ENCODE measurements at places on chromosomes 6 and 20. TPM values are rescaled to one million over a fixed set of nuclear protein-coding genes. Genes with fewer than 3 reads are reported as not detected.
A peak's percentile ranks its signal among the peaks of the same experiment; 100 is the strongest.

- no peak for DNase-seq
Measured at GRCh38 chr6:168285456-168285855, 34.1 kb downstream of the DACT2 start.

GRCh38 chr20:35956616-35957015, 2.3 kb upstream of the SCAND1 start:
- no peak for DNase-seq

The SULF2 gene
- 23.5 TPM for total RNA-seq

The NKX2-4 gene
- not detected for total RNA-seq

The SLC17A2 gene
- not detected for total RNA-seq

DNA sequence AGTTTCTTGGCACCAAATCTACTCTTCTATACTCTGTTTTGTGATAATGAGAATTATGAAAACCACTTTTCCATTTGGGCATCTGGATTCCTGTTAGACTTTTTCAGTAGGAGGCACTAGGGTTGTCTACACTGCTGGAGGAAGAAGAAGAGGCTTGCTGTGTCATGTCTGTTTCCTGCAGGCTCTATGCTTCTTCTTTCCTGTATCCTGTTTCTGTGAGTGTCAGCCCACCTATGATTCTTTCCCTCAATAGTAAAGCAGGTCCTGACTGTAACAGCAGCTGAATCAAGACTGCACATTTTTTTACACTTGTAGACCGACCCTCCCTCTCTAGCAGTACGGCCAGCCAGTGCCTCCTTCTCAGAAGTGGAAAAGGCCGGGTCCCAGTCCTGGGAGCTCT, 603.9 kb downstream of the HDGFL1 start:
- no peak for DNase-seq

DNA sequence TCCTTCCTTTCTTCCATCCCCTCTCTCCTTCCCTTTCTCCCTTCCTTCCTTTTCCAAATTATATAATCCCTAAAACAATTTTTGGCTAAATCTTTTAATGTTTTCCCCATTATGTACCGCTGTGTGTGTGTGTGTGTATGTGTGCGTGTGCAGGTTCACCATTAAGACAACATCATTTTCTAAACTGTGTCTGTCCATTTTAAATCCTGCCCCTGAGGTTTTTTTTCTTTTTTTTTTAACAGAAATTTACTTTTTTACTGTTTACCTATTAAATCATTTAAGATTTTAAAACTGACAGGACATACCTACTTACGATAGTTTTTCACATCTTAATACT, 366.3 kb upstream of the EPHA7 start:
- DNase-seq: no peak

DNA sequence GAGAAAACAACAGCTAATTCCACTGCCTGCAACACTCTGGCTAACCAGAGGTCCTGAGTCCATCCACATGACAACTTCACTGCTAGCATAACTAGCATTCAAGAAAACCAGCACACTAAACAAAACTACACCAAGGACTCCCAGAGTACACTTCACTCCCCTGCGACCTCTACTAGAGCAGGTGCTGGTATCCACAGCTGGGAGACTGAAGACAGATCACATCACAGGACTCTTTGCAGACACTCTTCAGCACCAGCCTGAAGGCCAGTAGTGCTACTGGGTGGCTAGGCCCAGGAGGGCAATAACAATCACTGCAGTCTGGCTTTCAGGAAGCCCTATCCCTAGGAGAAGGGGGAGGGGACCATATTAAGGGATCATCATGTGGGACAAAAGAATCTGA, 54.4 kb upstream of the MYB start:
- DNase-seq: no peak

The PREP gene
- total RNA-seq: 9.0 TPM

- peak; percentile 42 for DNase-seq
Measured at GRCh38 chr6:35736253-35736894, 458 bp upstream of the ARMC12 start.

The IL17F gene
- total RNA-seq: not detected

GRCh38 chr6:145656128-145656527, 79.2 kb downstream of the EPM2A start:
- no peak for DNase-seq

GRCh38 chr6:92945799-92946198, 473.6 kb downstream of the EPHA7 start:
- peak; percentile 9 for DNase-seq

The GTSF1L gene
- total RNA-seq: not detected

DNA sequence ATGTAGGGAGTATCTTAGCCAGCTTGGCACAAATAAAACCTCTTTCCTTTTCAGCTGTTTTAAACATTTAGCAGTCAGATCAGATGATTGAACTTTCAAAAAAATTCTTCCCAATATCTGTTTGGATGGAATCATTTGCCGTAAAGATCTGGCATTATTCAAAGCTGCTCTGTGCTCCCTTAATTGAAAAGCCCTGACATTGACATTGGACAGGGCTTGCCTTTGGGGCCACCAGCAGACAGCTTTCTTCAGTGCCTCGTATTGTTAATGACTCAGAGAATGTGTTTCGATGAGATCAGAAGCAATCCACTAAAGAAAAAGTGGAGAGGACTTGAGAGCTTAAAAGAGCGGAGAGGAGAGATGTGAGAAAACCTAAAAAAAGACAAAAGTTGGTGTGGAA, 343.5 kb downstream of the NRN1 start:
- DNase-seq: no peak

GRCh38 chr6:118476551-118476950, 71.5 kb upstream of the PLN start:
- DNase-seq: no peak

- DNase-seq: no peak
Measured at GRCh38 chr20:11826334-11826733, 91.4 kb upstream of the BTBD3 start.

DNA sequence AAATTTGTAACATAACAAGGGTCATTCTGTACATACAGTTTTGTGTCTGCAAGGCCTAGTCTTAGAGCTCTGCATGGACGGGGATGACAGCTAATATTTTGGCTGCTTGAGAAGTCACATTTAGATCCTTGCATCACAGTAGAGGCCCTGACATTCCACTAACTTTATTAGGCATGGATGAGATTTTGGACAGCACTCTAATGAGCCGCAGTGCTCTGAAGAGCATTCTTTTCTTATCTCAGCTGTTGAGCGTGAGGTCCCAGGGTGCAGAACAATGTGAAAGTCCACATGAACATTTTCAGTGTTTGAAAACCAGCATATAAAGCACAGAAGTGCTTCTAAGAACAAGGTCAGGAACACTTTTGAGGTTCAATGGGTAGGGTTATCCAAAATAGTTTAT, 58.9 kb downstream of the IPCEF1 start:
- DNase-seq: peak; percentile 8

DNA sequence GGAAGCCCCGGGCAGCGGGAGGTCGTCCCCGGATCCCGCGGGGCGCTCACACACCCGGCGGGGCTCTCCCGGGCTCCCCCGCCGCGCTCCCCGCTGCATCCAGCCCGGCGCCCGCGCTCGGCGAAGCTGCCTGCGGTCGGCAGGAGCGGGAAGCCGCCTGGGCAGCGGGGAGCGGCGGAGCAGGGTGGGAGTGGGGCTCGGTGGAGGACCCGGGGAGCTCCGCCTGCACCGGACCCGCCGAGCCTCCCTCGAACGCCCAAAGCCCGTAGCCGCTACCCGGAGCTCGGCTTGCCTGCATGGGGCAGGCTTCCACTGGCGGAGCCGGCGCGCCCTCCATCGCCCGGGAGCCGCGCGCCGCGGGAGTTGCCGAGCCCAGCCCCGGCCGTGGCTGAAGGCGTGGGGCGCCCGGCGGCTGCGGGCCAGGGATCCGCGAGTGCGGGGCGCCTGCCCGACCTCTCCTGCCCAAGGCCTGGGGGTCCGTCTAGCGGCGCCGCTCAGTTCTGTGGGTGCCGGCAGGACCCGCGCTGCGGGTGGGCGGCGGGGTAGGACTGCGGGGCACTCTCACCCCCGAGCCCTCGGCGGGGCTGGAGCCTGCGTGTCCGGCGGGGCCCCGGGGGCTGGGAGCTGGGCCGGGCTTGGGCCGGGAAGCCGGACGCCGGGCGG, 671 bp downstream of the CDH4 start:
- DNase-seq: no peak

The ZBP1 gene
- total RNA-seq: not detected

The IL20RA gene
- total RNA-seq: not detected

GRCh38 chr6:77034161-77034560, 429.1 kb downstream of the HTR1B start:
- DNase-seq: peak; percentile 80

The GABRR1 gene
- 0.02 TPM for total RNA-seq

DNA sequence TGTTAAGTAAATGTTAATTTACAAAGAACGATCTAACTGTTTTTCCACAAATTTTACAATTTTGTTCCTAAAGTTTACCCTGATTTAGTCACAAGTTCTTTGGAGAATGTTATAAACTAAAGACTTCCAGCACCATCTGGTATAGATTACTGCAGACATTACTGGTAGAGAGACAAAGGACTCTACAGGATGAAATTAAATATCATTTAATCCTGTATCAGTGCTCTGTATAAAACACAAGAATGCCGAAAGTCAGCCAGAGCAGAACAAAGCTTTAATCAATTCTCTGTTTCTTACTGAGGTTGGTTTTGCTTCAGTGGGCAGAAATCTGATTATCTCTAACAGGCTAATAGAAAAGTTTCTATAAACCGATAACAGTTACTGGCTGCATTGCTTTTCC, 763.6 kb downstream of the TENT5A start:
- no peak for DNase-seq

The WFDC10B gene
- total RNA-seq: not detected

- peak; percentile 72 for DNase-seq
Measured at GRCh38 chr6:113970805-113971676, at the start of gene HDAC2. Gene HDAC2, minus strand, starts transcription at chr6:113971148. Its CDS starts 240 bp downstream, at chr6:113970908.

GRCh38 chr6:53746442-53747103, 48.2 kb upstream of the LRRC1 start:
- DNase-seq: no peak

DNA sequence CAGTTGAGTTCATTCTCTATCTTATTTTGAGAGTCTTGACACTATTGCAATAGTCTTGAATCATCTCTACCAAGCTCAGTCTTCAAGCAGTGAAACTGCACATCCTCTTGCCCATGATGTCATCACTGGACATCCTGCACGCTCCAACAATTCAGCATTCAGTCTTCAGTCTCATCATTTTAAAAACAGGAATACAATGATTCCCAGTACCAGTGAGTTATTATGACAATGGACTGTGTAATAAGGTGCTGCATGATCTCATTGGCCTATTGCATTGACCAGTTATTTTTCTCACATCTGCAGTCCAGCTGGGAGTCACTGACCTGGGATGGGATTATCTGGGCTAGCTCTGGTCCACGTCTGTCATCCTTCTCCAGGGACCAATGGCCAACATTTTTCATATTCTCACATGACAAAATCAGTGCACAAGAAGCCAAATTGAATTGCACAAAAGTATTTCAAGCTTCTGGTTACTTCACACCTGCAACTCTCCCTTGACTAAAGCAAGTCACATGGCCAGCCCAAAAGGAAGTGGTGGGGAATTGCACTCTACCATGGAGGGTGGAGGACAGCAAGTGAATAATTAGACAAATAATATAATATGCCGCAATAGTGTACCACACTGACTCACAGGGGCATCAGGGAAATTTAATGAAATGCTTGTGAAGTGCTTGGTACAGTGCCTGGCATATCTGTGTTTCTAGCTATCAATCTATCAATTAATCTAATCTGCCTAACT, 6.4 kb upstream of the CST2 start:
- DNase-seq: peak; percentile 21

The CGA gene
- not detected for total RNA-seq

GRCh38 chr20:23021951-23022350, 13.2 kb upstream of the SSTR4 start:
- DNase-seq: no peak

The KCNQ5 gene
- total RNA-seq: 6.7 TPM

DNA sequence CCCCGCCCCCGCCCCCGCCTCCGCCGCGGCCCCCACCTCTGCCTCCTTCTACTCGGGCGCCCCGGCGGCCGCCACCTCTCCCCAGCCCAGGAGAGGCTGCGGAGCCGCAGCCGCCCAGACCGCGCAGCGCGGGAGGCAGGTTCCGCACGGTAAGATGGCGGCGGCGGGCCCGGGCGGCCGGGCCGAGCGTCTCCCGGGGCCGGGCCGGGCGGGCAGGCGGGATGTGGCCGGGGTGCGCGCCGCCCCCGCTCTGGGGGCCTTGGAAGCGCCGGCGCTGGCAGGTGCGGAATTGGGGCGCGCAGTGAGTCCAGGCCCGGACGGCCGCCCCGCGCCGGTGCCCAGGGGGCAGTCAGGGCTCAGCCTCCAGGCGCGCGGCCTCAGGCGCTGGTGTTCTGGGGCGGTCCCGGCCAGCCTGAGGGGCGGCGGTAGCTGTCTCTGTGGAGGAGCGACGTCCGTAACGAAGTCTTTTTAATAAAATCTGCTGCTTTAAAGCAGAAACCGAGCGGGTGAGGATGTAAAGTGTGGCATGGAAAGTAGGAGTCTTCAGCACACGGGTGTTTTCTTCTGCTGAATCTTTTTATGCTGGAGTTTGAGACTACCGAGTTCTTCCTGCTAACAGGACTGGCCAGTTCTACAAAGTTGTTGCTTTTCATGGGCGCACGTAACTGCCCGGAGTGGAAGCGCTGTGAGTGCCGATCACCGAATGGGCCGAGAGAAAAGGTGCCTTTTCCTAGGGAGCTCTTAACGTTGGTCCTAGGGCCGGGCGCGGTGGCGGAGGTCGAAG, at the start of gene GID8:
TSS of gene GID8 (plus strand) at position 43 of the 784 bp plus-strand sequence. CDS start 3,356 bp downstream, outside the sequence.
- no peak for DNase-seq

GRCh38 chr20:34023937-34024722, 30.4 kb downstream of the RALY start:
- no peak for DNase-seq

The RSPH9 gene
- not detected for total RNA-seq

DNA sequence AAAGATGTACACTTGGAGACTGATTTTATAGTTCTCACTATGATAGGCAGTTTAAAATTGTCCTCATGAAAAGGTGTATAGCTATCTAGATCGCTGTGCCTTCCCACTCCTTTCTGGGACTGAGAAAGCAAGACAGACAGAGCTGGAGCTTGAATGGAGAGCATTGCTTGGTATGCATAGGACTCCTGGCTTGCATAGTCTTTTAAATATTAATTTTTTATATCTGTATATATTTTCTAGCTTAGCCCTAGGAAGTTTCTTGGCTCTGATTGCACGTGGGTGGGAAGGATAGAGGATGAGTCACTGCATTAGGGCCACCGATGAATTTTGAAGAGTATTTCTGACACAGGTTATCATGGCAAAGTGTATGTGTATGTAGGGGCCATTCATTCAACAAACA, 150.0 kb upstream of the SPACA1 start:
- no peak for DNase-seq

DNA sequence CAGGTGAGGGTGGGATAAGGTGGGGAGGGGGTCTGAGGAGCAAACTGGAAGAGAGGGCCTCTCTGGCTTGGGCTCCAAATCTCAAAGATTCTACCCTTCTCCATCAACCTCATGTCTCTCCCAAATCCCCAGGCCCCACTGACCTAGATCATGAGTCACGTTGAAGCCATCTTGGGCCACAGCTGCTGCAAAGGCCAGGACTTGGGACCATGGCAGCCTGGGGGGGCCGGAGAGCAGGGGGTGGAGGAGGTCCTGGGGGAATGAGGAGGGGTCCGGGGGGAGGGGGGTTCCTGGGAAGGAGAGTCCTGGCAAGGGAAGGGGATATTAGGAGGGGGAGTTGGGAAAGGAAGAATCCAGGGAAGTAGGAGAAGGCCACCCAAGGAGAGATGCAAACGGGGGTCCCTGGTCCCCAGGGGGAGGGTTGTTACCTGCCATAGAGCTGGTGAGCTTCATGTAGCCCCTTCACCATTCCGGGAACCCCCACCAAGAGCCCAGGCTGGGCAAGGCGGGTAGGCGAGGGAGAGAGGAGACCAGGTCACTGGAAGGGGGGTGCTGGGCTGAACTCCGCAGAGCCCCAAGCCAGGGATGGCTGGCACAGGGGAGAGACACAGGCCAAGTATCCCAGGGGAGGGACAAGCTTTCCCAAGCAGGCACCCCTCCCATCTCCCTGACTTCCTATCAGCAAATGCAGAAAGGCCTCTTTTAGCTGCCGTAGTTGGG, 12.7 kb downstream of the GGT7 start:
- DNase-seq: no peak

The PPP1R14C gene
- total RNA-seq: 0.60 TPM

Measured in A172 (cell line).